Activated CD8-positive, alpha-beta memory T cell treated with anti-CD3 and anti-CD28 coated beads for 48 hours (primary cell): ENCODE measurements at places on chromosomes 4 and X.

- DNase-seq, result no peak
These were observed 2.5 kb downstream of the COQ2 start for GRCh38 chr4:83282049-83282535.

DNA sequence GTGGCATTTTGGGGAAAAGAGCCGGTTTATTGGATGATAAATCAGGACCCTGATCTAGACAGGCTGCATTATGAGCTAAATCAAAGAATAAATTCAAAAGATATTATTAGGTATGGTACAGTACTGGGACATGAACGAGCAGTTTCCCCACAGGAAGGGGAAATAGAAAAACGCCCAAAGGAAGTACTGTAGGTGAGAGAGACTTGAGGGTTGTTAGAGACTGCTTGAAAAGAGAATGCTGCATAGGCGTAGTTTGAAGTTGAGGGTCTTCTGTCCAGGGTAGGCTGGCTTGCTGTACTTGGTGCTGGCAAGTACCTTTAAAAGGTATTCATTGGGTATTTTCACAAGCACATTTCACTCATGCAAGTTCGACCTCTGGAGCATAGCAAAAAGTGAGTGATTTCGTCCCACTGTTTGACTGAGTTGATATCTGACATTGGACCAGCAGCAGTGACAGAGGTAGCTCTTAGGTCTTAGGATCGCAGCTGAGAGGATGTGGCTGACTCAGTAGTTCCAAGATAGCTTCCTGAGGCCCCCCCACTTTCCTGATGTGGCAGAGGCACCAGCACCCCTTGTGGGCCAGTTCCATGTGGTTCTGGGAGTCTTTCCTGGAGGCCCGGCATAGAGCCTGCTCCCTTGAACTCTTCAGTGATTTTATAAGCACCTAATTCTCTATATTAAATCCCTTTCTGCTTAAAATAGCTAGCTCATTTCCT, 64.3 kb downstream of the TMEM131L start:
- DNase-seq, result no peak

DNA sequence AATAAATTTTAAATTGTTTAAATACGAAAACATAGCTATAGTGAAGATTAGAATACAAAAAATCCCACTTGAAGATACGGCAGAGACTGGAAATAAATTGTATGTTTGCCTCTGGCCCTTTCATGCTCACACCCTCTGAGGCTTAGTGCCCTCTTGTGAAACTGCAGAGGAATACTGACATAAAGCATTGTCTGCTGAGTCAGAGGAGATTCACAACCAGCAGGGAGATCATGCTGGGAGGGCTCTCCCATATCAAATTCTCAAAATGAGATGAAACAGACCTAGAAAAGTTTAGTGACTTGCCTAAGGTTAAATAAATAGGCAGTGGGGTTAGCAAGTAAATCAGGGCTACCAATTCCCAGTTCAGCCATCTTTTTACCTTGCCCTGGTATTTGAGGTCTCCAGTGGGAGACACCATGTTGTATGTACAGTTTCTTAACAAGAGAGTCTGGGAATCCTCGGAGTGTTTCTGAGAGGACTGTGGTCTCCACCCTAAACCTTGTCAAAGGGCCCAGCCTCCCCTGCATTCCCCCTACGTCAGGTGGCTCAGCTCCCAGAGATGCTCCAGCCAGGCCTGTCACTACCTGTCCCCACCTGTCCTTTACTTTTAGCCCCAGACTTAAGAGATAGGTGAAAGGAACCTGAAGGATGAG, 581.4 kb upstream of the DIPK2B start:
- DNase-seq, result no peak

- DNase-seq, result no peak
These were observed 128.0 kb upstream of the SLC4A4 start for GRCh38 chr4:71210823-71211222.

DNA sequence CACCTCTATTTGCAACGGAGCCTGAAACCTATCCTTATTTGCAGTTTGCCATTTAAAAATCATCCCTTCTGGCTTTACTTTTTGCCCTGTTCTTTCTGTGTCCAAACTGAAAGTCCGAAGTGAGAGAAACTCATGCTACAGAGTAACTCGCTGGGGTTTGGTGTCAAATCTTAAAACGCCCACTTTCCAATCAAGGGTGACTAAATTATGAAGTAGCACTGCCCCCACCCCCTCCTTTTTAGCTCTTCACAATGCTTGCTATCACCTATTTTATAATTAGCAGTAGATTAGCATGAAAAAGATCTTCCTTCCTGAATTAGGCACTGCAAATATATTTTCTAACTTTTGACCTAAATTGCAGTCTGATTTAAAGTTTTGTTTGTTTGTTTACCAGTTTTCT, 52.5 kb downstream of the VGLL1 start:
- DNase-seq, result no peak

- DNase-seq, result no peak
These were observed 173.9 kb upstream of the PPARGC1A start for GRCh38 chr4:24063731-24064130.

GRCh38 chr4:7183161-7183560, 9.2 kb upstream of the SORCS2 start:
- DNase-seq, result no peak

DNA sequence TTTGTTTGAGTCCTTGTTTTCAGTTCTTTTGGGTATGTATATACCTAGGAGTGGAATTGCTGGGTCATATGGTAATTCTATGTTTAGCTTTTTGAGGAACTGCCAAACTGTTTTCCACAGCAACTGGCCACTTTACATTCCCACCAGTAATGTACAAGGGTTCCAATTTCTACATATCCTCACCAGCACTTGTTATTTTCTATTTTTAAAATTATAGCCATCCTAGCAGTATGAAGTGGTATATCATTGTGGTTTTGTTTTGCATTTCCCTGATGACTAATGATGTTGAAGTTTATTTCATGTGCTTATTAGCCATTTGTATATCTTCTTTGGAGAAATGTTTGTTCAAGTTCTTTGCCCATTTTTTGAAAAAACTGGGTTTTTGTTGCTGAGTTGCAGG, 39.6 kb downstream of the TMEM164 start:
- no peak for DNase-seq
